Lung (tissue), 17 donors: ENCODE measurements at places on chromosomes 7 and 10. TPM values are rescaled to one million over a fixed set of nuclear protein-coding genes. Genes with fewer than 3 reads are reported as not detected.

Gene PTN
- total RNA-seq: 0.77 TPM

Gene KIN
- 12.0 TPM for total RNA-seq

Gene WASL
- 52.7 TPM for total RNA-seq

Gene ACHE
- total RNA-seq: 7.2 TPM

Gene DYDC1
- 2.4 TPM for total RNA-seq

Gene SNCG
- 2.3 TPM for total RNA-seq

Gene H2BK1
- 0.52 TPM for total RNA-seq

Gene SH2D4B
- 0.28 TPM for total RNA-seq

Gene PLAC9
- total RNA-seq: 53.1 TPM

Gene PKD2L1
- total RNA-seq: 0.46 TPM

Gene CALN1
- total RNA-seq: 0.91 TPM

Gene TSPAN12
- 21.1 TPM for total RNA-seq

Gene CEP41
- total RNA-seq: 15.3 TPM

Gene CYP3A7
- 0.64 TPM for total RNA-seq

Gene TMEM213
- total RNA-seq: 2.0 TPM

Gene TMEM184A
- total RNA-seq: 11.8 TPM

Gene RBP4
- total RNA-seq: 35.4 TPM

Gene PRR15
- 0.71 TPM for total RNA-seq

Gene CYP2C19
- 1.8 TPM for total RNA-seq

Gene SEMA3D
- 49.0 TPM for total RNA-seq

Gene ASIC3
- total RNA-seq: 3.9 TPM

Gene MYH16
- not detected for total RNA-seq

Gene C10orf143
- 6.4 TPM for total RNA-seq

Gene INTS15
- 34.5 TPM for total RNA-seq

Gene GPR85
- 1.8 TPM for total RNA-seq

Gene MOSPD3
- 26.9 TPM for total RNA-seq

Gene CYP3A4
- total RNA-seq: not detected

Gene TWIST1
- total RNA-seq: 0.74 TPM

Gene HKDC1
- total RNA-seq: 11.1 TPM

Gene FIS1
- total RNA-seq: 109 TPM

Gene HYAL4
- total RNA-seq: not detected

Gene PHKG1
- total RNA-seq: 1.8 TPM

Gene SLC39A12
- not detected for total RNA-seq

Gene DPP6
- total RNA-seq: 1.2 TPM

Gene ZFAND4
- 17.9 TPM for total RNA-seq

Gene MYO1G
- 11.9 TPM for total RNA-seq

Gene PTPRN2
- 5.1 TPM for total RNA-seq

Gene ANAPC16
- total RNA-seq: 94.0 TPM

Gene SFRP5
- 2.4 TPM for total RNA-seq

Gene PRPS1L1
- not detected for total RNA-seq

Gene ATOH7
- total RNA-seq: not detected
